Activated T-helper 17 cell treated with anti-CD3 and anti-CD28 coated beads, Interleukin-2, amount 50 U/mL, for 72 hours (primary cell): ENCODE measurements at places on chromosomes 16 and 17. TPM values are rescaled to one million over a fixed set of nuclear protein-coding genes. Genes with fewer than 3 reads are reported as not detected.

Gene PRCD
- total RNA-seq, result not detected

Gene RAPGEFL1
- 9.9 TPM for total RNA-seq

Gene KCNJ18
- total RNA-seq, result not detected

Gene GGNBP2
- total RNA-seq, result 95.7 TPM

Gene YBX2
- total RNA-seq, result 0.26 TPM

Gene PPP1R27
- total RNA-seq, result not detected

Gene ARL5C
- total RNA-seq, result not detected

Gene CLEC10A
- total RNA-seq, result not detected

Gene CDK12
- 63.7 TPM for total RNA-seq

Gene VMP1
- total RNA-seq, result 309 TPM

Gene CA7
- total RNA-seq, result not detected

Gene GCGR
- total RNA-seq, result not detected

Gene GRAP
- total RNA-seq, result 13.1 TPM

Gene CLEC18B
- 1.2 TPM for total RNA-seq

Gene HAS3
- 0.71 TPM for total RNA-seq

Gene CBX2
- total RNA-seq, result 1.6 TPM

Gene KRT24
- not detected for total RNA-seq

Gene PSMC5
- 102 TPM for total RNA-seq

Gene BCKDK
- total RNA-seq, result 48.6 TPM

Gene SLC16A11
- total RNA-seq, result 3.5 TPM

Gene SLC13A2
- total RNA-seq, result not detected

Gene PLLP
- not detected for total RNA-seq

Gene INPP5K
- 29.9 TPM for total RNA-seq

Gene C16orf89
- total RNA-seq, result not detected

Gene LDHD
- 0.11 TPM for total RNA-seq

Gene KRTAP1-4
- not detected for total RNA-seq

Gene CHST4
- not detected for total RNA-seq

Gene SLC43A2
- total RNA-seq, result 1.6 TPM

Gene ABCA6
- total RNA-seq, result 0.90 TPM

Gene VMO1
- total RNA-seq, result not detected

Gene PERCC1
- not detected for total RNA-seq

Gene RSL1D1
- total RNA-seq, result 288 TPM

Gene PRAC1
- not detected for total RNA-seq

Gene KRTAP9-7
- not detected for total RNA-seq

Gene DHX58
- total RNA-seq, result 19.1 TPM

Gene KRTAP4-9
- total RNA-seq, result not detected

Gene SLC5A10
- total RNA-seq, result not detected

Gene CAPNS2
- total RNA-seq, result not detected

Gene SCARF1
- total RNA-seq, result 5.7 TPM

Gene CD19
- total RNA-seq, result not detected

Gene CCL4L2
- 2.3 TPM for total RNA-seq

Gene CCL23
- not detected for total RNA-seq

Gene CPHXL2
- total RNA-seq, result not detected

Gene TBC1D3
- 7.9 TPM for total RNA-seq

Gene WSCD1
- not detected for total RNA-seq

Gene OR2C1
- total RNA-seq, result not detected

Gene MKS1
- 15.0 TPM for total RNA-seq
